CD4-positive, alpha-beta T cell treated with Interleukin-15 for 4 hours (primary cell): ENCODE measurements at places on chromosomes 3 and 15.

DNA sequence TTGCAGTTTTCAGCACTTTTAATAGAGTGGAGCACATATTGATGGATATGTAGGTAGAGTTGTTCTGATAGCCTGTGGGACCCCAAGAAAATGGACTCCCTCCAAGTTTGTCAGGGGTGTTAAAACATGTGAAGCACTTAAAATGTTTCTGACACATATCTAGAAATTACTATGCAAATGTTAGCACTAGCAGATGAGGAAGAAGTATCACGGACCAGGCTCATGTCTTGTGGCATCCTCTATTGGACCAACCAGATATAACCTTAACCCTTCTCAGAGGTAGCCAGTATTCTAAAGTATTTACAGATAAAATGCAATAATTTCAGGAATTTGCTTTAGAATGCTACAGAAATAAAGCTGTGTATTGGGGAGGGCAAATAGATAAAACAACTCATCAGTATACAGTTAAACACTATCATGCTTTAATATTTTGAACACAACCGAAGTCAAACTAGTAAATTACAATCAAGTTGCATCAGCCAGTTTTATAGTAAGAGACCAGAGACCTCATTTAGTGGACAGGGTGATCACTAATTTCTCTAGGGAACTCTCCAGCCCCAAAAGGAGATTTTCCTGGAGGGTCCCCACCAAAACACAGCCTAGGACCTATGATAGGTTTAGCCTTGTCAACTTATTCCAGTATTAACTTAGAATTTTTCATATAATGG lies 57.2 kb upstream of the FBN1 start:
- no peak for DNase-seq

- DNase-seq: no peak
Observed at GRCh38 chr3:110139048-110139447, 801.7 kb upstream of the DPPA4 start.

- no peak for DNase-seq
Observed at GRCh38 chr3:30455840-30456239, 150.6 kb upstream of the TGFBR2 start.

GRCh38 chr3:194333212-194333980 lies 17.7 kb downstream of the CPN2 start:
- peak; percentile 89 for DNase-seq

DNA sequence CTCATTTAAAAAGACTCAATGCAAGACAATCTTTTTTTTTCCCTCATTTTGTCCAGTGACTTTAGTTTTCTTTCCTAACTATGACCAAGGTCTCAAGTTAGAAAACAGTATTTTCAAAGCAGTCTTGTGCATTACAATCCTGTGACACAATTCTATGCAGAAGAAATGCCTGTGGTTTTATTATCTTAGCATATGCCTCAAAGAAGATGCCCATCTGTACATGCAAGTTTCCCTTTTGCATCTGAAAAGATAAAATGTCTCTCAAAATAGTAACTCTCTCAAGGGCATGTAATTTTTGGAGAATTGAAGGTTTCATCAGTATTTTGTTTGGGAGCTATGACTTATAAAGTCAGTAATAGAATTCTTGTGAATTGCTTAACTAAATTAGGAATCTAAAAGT lies 292.0 kb upstream of the SUCLG2 start:
- DNase-seq: no peak

DNA sequence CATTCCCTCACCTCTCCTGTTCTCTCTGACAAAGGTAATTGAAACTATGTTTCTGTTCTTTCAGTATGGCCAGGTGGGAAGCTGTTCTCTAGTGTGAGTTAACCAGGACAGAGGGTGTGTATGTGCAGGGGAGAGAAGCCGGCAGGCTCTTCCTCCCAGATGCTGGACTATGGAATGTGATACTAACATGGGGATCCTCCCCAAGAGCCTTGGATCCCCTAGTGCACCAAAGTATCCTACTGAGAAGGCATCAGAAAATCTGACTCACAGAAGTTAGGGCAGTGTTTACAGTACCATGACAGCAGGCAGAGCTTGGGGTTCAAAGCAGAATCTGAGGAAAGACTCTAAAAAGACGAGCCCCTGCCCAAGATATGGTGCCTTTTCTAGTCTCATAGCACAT lies 123.1 kb downstream of the APBA2 start:
- no peak for DNase-seq

DNA sequence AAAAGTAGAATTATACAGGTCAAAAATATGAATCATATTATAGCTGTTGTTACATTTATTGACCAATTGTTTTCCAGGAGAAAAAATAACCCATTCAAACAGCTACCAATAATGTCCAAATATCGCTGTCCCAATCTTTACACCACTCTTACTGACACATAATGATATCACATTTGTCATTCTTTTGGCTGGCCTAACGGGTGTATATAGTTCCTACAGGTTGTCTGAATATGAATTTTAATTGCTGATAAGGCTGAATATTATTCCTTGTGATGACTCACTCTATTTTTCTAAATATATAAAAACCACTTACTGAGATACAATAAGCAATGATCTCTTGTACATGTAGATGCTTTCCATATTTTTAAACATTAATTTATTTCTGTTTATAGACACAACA lies 76.4 kb downstream of the FSIP1 start:
- DNase-seq: no peak

- DNase-seq: no peak
Observed at GRCh38 chr3:103446953-103447629, 1012.3 kb downstream of the ZPLD1 start.

GRCh38 chr3:42214064-42214463 lies 51.9 kb downstream of the CCK start:
- no peak for DNase-seq
